ENCODE measurements at places on chromosomes 12 and 14.

DNA sequence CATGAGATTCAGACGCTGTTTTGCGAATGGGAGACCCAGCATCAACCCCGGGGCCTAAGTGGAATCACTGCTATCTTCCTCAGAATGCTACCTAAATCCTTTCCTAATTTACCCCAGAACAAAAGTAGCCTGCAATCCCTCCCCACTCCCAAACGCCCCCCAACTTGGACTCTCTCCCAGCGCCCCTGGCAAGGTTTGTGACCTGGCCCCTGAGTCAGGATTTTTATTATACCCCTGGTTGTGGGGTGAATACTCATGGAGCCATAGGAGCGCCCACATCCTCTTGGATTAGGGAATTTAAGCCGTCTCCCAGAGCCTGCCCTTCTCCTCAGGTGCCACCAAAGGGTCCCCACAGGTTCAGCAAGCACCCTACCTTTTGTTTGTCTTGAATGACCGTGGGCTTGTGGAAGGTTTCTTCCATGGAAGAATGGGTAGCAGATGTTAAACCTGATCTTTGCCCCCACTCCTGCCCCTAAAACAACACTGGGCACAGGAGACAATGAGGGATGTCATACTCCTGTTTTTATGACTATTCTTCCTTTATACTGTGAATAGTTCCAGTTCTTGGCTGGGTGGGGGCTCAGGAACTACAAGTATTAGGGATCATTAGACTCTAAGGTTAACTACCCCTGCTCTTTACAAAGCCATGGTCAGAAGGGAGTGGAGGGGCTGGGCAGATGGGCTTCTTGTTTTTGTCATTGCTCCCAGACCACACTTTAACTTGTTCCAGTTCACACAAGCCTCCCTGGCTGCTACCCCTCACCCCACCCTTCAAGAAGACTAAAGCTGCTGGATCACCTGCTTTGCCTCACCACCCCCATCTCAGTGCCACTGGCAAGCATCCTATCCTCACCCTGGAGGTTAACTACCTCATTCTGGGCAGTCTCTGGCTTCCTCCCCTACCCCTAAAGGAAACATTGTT, 630 bp downstream of the MYL6B start:
- no peak for DNase-seq

DNA sequence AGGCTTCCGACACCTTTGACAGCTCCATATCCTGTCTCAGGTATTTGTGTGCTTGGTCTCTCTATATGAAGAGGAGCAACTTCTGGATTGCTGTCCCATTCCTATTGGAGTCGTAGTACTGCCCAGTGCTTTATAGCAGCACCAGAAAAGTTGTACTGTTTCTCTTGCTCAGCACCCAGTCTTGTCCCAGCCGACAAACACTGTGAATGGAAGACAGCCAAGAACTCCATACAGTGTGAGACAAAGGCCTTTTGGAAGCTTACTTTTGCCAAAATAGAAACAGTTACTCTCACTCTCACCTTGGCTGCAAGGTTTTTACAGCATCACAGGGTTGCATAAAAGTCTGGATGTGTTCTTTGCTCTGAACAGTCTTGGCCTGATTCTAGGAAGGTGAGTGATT, 105.3 kb downstream of the TGFB3 start:
- DNase-seq: no peak

GRCh38 chr12:69428351-69429073, 41.7 kb upstream of the FRS2 start:
- no peak for DNase-seq

DNA sequence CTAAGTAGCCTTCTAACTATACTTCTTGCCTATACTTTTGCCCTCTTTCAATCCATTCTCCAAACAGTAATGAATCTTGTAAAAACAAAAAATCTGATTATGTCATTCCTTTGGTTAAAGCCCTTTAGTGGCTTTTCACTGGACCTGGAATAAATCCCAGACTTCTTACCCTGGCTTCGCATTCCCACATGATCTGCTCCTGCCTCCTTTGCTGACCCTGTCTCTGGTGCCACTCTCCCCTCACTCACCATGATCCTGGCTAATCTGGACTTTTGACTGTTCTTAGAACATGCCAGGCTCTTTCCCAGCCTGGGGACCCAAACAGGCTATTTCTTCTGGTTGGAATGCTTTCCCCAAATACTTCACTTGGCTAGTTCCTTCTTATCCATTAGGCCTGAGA, 7.9 kb downstream of the MIA2 start:
- DNase-seq: no peak
